ENCODE measurements at places on chromosomes 12 and 14.
A peak's percentile ranks its signal among the peaks of the same experiment; 100 is the strongest.

DNA sequence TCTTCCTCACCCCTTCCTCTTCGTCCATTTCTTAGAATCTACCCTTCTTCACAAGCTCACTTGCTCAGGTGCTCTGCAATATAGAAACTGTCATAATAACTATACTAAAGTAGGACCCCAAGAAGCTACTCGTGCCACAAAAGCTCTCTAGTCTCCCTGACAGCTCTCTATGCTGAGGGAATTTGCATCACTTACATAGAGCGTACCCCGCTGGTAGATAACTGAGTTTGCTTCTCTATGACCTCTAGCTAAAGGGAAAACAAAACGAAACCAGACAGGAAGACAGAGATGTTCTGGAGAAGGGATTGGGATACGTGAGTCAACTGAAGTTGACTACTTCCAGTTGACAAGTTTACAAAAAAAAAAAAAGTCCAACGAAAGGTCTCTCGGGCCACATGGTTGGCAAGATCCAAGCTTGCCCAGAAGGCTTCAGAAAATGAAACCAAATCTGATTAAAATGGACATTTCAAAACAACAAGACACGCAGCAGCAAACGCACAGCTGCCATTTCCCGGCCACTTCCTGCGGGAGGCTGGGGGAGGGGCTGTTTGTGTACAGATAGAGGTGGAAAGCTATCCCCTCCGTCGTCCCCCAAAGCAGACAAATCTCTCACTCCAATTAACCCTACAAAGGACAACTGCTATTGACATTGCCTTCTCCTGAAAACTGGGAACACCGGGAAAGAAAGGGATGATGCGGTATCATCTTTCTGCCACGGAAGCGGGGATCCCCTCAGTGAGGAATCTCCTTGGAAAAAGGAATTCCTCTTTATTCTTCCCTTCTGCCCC, 1.3 kb downstream of the BAZ2A start:
- DNase-seq = peak; percentile 11

DNA sequence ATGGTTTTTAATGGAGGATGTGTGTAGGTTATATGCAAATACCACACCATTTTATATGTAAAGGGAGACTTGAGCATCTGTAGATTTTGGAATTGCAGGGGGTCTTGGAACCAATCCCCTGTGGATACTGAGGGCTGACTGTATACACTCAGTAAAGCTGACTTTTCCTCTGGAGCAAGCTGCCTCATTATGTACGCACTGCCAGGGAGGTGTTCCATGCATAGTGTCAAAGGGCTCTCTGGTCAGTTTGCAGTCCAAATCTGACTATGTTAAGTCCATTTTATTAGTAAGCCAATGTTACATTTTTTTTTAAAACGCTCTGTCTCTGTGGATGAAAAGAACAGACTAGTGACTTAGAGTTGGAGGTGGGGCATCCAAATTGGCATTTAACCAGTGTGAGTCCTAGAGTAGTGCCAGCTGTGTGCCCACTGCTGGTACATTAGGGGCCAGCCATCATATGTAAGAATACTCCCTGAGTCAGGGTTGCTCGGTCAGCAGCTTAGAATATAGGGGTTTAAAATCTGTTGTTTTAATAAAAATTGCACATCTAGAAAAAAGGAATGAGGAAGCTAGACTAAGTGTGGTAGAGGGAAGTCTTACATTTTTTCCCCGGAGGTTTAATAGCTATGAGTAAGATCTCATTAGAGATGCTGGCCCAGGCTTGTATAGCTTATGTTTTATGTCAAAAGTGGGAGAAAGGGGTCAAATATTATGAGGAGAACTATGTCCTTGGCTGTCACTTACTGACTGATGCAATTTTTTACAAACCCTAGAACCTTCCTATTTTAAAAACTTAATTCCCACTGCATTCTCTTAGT, 87.0 kb downstream of the TESC start:
- no peak for DNase-seq

DNA sequence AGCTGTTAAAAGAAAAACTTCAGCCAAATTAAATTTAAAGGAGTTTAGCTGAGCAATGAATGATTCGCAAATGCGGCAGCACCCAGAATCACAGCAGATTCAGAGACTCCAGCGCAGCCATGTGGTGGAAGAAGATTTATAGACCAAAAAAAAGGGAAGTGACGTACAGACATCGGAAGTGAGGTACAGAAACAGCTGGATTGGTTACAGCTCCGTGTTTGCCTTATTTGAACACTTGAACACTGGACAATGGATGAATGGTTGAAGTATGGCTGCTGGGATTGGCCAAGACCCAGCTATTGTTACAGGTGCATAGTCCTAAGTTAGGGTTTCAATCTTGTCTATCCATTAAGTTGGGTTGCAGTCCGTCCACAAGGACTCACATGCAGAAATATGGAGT, 42.6 kb downstream of the GALNT8 start:
- no peak for DNase-seq

DNA sequence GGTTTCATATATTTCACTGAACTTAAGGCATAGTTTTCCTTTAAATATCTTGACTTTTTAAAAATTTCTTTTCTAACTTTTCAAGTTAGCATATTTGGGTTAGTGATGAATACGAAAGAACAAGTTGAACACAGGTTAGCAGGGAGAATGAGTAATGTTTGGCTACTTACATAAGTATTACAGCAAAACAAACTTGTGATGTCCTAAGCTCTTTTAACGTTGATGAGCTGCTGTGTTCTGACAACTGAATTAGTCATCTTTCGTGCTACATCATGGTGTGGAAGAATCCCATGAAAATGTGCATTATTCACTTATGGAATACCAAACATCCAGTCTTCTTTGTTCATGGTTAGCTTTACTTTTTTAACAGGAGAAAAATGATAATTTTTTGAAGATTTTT, 36.3 kb upstream of the PDZRN4 start:
- DNase-seq = no peak

GRCh38 chr12:7793211-7793610, 4.0 kb downstream of the NANOG start:
- no peak for DNase-seq

DNA sequence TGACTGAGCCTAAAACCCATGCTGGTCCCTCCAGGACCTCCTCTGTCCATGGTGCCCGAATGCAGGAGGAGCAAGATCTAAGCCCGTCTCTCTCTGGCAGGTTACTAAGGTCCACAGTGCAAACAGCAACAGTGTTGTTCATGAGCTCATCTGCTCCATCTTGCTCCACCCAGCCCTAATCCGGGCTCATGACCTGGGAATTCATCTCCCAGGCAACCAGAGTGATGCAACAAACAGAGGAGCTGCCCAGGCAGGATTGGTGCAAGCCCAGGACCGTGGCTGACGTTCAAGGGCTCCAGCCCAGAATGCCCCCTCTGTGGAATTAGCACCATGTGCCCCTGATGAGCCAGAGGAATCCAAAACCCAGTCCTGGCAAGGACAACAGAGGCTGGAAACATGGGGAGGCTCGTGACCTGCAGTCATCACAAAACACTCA, 29.9 kb downstream of the HSPB8 start:
- no peak for DNase-seq

- DNase-seq = no peak
Observed at GRCh38 chr12:45008211-45008610, 42.7 kb downstream of the DBX2 start.

- DNase-seq = no peak
Observed at GRCh38 chr12:91813701-91814100, 331.9 kb downstream of the BTG1 start.

GRCh38 chr14:96086032-96086431, 46.9 kb downstream of the C14orf132 start:
- DNase-seq = no peak

- peak; percentile 13 for DNase-seq
Observed at GRCh38 chr14:50082308-50082742, 34.0 kb downstream of the VCPKMT start.

- no peak for DNase-seq
Observed at GRCh38 chr12:56521590-56522371, at the start of gene RBMS2. RBMS2 (plus strand) TSS chr12:56521820; CDS start chr12:56522024, 204 bp downstream.

DNA sequence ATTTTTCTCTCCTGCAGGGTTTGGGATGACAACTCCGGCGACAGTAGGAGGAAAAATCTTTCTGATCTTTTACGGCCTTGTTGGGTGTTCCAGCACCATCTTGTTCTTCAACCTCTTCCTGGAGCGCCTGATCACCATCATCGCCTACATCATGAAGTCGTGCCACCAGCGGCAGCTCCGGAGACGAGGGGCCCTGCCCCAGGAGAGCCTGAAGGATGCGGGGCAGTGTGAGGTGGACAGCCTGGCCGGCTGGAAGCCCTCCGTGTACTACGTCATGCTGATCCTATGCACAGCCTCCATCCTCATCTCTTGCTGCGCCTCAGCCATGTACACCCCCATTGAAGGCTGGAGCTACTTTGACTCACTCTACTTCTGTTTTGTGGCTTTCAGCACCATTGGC, 72.3 kb upstream of the PSMC1 start:
- no peak for DNase-seq

- DNase-seq = peak; percentile 43
Observed at GRCh38 chr12:52870361-52871290, 21.8 kb upstream of the KRT78 start.

GRCh38 chr12:44193281-44193680, 357.4 kb downstream of the TMEM117 start:
- DNase-seq = no peak

DNA sequence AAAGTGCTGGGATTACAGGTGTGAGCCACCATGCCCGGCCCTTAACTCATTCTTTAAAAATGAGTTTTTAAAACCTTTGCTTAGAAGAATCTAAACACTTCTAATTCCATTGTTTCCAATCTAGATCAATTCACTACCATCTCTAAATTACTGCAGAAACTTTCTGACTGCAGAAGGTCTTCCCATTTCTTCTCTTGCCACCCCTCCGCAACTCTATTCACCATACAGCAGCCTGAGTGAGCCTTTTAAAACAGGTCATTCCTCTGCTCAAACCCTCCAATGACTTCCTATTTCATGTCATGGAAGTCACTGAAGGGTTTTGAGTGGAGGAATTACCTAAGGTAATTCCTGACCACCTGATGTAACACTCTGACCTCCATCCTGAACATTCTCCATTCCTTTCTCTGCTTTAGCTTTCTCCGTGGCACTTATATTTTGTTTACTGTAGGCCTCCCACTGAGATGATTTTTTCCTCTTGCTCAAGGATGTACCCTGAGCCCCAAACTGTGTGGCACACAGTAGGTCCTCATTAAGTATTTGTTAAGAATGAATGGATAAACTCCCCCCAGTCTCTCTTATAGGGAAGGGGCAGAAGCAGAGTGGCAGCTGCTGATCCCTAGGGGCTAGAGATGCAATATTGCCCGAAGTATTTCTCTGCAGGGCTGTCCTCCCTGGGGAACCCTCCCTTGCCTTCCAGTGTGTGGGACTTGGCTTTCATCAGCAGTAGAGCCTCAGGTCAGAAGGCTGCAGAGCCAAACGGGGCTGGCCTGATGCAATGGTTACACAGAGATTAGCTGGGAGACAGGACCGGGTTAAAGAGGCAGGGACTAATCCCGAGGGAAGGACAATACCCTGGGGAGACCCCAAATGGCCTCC, 1.2 kb downstream of the DDIT3 start:
- DNase-seq = no peak

- no peak for DNase-seq
Observed at GRCh38 chr12:123449856-123450255, 8.1 kb upstream of the SNRNP35 start.

DNA sequence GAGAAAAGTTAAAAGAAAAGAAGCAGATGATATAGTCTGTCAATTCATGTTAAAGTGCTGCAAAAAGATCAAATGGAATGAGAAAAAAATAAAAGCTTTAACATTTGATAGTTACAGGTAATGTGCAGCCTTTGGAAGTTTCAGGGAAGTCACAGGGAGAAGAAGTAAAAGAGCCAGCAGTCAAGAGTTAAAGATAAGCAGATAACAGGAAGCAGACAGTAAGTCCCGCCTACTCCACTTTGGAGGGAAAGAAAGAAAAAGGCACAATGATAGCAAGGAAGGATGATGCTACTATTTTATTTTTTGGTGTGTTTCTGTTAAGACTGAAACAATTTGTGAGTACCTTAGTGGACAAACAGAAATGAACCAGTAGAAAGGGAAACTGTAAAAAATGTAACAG, 111.1 kb upstream of the KRR1 start:
- no peak for DNase-seq

DNA sequence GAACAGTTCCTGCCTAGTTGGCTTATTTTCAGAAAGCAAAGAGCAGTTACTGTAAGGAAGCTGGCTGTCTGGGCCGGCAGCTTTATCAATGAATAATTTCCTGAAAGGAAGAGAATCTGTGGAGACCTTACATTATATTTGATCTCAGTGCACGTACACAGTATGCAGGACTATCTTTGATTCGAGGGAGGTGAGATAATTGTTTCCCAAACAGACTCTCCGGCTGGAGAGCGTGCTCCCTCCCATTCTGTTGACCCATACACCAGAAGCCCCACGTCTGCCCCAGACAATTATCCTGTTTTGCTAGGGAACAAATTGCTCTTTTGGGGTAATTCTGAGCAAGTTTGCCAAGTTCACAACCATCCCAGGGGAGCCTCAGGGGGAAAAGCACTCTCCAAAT, 1115.0 kb downstream of the VRK1 start:
- no peak for DNase-seq

DNA sequence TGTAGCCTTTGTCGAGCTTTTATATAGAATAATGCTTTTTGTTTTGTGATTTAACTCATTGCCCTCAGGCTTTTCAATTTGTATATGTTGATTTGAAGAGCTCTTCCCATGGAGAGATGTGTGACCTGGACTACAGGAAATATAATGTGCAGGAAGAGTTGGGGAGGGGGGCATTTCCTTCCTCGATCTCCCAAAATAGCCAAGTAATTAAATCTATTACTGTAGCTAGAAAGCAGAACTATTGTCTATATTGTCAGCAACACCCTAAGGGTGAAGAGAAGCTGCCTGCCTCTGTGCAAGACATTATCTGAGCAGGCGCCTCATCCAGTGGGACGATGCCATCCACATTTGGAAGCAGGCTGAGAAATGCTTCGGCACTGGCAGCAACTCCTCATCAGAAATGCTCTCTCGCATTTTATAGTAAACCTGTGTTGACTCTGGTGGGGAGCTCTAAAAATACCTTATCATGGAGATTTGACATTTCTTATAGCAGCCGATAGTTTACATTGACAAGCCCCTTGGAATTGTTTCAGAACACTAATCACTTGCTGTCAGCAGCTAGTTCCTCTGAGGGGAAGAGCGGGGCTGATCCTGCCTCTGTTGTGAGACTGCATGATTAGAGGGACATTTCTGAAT, 392.5 kb upstream of the RGS6 start:
- no peak for DNase-seq

DNA sequence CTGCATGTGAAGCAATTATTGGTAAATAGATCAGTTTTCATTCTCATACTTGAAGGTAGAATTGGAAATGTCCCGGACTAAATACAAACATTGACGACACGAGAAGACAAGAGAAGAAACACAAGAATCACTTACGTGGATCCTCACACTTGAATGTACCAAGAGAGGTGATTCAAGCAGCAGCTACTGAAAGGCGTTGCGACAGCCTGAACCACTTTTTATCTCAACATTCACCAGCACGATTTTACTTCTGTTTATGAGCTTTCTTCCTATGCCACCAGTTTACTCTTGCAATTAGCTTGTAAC, 3.6 kb upstream of the FZD10 start:
- no peak for DNase-seq

- DNase-seq = no peak
Observed at GRCh38 chr14:95741038-95741490, 27.1 kb upstream of the TCL1A start.

GRCh38 chr14:36718216-36718615, 56.6 kb downstream of the PAX9 start:
- DNase-seq = no peak

Data from activated CD4-positive, CD25-positive, alpha-beta regulatory T cell (primary cell).